ENCODE measurements at places on chromosomes 3 and 15.
A peak's percentile ranks its signal among the peaks of the same experiment; 100 is the strongest.

DNA sequence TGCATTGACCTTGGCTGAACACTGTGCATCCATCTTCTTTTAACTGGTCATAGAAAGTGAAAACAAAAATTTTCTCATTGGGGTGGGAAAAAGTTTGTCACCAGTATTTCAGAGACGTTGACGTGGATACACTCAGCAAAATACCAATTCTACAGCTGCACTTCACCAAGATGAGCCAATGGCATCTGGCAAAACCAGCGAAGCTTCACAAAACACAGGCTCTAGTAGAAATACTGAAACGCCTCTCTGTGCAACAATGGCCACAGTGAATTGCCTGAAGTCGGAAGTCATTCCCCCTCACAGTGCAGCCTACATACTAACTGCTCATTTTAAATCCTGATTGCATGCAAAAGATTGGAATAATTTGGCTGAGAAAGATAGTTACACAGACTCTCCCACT is 17.0 kb downstream of the PCYT1A start:
- no peak for DNase-seq

GRCh38 chr3:27324686-27325085 is 44.5 kb downstream of the NEK10 start:
- DNase-seq, result no peak

- no peak for DNase-seq
Observed at GRCh38 chr15:62770752-62771151, 271.8 kb upstream of the TPM1 start.

- DNase-seq, result peak; percentile 23
Observed at GRCh38 chr3:159416856-159417255, 571.8 kb upstream of the IL12A start.

DNA sequence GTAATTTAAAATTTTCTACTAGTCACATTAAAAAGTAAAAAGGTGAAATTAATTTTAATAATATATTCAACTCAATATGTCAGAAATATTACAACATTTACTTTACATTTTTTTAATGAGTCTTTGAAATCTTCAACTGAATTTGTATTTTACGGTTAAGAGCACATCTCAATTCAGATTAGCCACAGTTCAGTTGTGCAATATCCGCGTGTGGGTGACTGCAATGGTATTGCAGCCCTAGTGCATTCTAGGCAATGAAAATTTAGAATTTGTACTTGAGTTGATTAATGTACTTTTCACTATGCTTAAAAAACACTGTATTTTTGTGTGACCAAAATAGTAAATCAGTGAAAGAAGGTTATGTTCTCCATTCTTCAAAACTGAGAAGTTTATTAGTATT is 57.3 kb downstream of the CEP63 start:
- no peak for DNase-seq

GRCh38 chr15:51837792-51838251 is 8.4 kb downstream of the TMOD3 start:
- DNase-seq, result no peak

DNA sequence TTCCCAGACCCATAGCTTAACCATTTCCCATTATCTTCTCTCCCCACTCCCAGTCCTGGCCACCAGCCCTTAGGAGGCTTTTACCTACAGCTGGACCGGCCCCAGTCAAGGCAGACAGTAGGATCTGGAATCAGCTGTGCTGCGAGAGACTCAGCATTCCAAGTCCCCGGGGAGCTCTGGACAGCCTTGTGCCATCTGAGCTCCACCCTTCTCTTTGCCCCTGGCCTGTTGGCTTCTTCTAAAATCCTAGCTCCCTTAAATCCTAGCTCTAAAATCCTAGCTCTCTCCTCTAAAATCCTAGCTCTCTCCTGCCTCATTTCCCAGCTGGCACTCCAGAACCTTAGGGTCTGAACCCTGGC is 21.3 kb downstream of the MEGF11 start:
- DNase-seq, result no peak

DNA sequence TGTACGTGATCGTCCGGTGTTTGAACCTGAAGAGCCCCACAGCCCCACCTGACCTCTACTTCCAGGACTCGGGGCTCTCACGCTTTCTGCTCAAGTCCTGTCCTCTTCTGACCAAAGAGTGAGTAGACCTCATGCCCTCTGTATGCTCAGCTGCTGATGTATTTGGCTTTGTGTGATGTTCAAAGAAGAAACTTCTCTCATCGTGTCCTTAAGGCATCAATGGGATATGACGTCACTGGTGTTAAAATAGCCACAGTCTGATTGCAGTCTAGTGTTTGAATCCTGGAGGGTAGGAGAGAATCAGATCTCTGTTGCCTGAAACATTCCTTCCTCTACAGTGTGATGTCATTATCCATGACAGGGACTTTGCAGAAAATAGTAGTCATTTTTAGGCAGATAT is 28.1 kb downstream of the ABHD2 start:
- no peak for DNase-seq

GRCh38 chr15:65777053-65777452 is 15.0 kb downstream of the DENND4A start:
- no peak for DNase-seq

DNA sequence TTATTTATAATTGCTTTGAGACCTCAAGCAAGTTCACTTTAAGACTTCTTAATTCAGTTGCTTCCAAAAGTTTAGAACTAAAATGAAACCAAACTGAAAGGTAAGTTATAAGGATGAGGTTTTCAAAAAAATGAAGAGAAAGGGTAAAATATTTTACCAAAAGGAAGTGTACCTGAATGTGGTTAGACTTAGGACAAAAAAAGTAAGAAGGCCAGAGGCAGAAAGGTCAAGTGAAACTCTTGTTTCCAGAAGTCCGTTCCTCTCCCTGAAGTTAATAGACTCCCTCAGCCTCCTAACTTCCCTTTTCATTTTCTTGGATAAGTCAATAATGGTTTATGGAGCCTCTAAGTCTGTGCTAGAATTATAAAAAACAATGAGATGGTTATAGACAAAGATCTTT is 16.6 kb downstream of the BTLA start:
- DNase-seq, result no peak

GRCh38 chr15:101258238-101259144 is 6.6 kb upstream of the CHSY1 start:
- peak; percentile 55 for DNase-seq

DNA sequence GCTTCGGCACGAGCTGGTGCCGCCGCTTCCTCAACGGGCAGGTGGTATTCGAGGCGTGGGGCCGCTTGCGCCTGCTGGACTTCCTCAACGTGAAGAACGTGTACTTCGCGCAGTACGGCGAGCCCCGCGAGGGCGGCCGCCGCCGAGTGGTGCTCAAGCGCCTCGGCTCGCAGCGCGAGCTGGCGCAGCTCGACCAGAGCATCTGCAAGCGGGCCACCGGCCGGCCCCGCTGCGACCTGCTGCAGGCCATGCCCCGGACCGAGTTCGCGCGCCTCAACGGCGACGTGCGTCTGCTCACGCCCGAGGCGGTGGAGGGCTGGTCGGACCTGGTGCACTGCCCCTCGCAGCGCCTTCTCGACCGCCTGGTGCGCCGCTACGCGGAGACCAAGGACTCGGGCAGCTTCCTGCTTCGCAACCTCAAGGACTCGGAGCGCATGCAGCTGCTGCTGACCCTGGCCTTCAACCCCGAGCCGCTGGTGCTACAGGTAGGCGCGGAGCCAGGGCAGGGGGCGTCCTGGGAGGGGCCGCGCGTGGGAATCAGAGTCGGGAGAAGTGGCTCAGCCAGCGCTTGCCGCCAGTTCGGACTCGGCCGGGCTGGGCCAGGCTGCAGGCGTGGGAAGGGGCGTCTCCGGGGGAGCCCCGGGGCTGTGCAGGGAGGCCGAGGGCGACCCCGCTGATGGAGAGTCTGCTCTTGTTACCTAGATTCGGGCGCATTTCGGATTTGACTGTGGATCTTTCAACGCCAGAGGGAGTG is 1.1 kb downstream of the DIPK2A start:
- peak; percentile 72 for DNase-seq

All from nephron progenitor cell (in vitro differentiated cells).